COR-L47 (cell line): ENCODE measurements at places on chromosomes 12 and 14.

- no peak for DNase-seq
These were observed 7.0 kb upstream of the KRAS start for GRCh38 chr12:25257590-25258324.

GRCh38 chr12:125160281-125160955 lies 95.2 kb downstream of the AACS start:
- no peak for DNase-seq

DNA sequence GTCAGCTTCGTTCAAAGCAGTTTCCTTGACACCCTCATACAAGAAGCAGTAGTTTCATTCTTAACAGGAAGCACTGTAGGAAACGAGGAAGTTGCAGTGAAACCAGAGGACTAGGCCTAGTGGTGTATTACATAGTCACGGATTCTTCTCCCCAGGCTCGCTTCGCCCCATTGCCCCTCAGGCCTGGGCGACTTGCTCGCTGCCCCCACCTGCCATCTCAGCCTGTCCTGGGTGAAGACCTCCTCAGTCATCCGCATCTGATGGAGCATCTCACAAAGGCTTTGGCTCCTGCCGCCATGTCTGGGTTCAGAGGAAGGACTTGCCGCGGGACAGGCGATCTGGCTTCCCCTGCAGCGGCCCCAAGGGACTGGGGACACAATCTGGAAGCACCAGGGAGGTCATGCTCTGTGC lies 93.5 kb downstream of the LMNTD1 start:
- no peak for DNase-seq

DNA sequence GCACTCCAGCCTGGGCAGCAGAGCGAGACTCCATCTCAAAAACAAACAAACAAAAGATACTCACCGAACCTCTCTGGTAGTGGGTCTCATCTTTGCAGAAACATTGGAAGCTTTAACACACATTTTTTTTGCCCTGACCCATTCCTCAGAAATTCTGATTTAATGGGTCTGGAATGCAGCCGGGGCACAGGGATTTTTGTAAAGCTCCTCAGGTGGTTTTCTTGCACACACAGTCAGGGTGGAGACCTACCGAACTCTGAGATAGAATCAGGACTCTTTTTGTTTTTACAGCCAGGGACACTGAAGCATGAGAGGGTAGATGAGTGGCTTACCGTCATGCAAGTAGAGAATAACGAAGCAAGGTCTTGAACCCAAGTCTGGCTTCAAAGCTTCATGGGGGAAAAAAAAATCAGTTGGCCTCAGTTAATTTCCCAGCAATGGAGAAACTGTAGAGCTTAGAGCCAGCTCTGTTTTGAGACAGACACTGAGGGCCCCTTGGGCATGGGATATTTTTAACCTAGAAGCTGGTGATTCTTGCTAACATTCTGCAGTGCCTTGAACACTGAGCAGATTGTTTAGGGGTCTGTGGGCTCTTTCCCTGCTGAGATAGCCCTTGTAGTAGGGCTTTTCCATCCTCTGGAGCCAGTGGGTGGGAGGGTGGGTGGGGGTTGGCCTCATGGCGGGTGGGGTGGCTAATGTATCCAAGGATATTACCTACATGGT lies 4.8 kb downstream of the RNU4-2 start:
- DNase-seq, result no peak

GRCh38 chr12:53523131-53523530 lies 15.8 kb upstream of the NPFF start:
- DNase-seq, result no peak

DNA sequence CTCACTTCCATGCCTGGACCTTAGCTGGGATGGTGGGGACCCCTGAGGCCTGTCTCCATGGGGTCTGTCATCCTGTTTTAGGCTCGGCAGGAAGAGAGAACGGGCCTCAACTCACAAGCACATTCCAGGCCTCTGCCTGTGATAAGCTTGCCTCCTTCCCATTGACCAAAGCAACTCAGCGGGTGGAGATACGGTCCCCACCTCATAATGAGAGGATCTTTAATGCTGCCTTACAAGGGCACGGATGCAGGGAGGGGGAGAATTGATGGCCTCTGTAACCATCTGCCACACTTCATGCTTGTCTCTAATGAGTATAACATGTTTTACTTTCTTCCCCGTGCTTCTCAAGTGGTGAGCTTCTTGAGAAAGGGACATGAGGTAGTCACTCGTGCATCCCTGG lies 50.0 kb downstream of the GLT1D1 start:
- DNase-seq, result no peak

DNA sequence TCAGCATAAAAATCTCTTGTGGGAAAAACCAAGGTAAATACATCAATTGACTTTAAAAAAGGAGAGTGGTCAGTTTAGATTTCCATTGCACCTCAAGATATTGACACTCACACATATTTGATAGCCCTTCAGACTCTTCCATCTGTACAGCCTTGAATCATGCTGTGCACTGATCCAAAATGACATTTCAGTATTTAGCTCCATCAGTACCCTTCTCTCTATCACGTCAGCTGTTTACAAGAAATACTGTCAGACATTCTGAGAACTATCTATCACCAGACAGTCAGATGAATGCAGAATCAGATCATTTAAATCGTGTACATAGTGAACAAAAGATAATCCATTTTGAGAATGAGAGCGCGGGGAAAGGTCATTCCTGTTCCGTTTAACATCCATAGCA lies 511.9 kb downstream of the RPL10L start:
- DNase-seq, result no peak

DNA sequence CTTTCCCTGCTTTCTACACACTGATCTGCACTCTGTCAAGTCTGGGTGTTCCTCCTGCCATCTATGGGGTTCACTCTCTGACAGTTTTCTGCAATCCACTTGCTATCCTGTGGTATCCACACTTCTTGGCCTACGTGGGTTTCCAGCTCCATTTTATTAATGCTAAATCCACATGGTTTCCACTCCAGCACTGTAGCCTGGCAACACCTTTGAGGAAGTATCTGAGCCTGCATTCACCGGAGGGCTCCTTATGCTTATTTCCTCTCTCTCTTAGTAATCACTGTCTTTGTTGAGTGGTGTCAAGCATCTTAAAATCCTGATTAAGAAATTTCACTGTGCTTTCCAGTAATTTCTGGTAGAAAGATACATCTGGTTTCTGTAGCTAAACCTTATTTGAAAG lies 703.7 kb downstream of the TMEM121 start:
- no peak for DNase-seq

DNA sequence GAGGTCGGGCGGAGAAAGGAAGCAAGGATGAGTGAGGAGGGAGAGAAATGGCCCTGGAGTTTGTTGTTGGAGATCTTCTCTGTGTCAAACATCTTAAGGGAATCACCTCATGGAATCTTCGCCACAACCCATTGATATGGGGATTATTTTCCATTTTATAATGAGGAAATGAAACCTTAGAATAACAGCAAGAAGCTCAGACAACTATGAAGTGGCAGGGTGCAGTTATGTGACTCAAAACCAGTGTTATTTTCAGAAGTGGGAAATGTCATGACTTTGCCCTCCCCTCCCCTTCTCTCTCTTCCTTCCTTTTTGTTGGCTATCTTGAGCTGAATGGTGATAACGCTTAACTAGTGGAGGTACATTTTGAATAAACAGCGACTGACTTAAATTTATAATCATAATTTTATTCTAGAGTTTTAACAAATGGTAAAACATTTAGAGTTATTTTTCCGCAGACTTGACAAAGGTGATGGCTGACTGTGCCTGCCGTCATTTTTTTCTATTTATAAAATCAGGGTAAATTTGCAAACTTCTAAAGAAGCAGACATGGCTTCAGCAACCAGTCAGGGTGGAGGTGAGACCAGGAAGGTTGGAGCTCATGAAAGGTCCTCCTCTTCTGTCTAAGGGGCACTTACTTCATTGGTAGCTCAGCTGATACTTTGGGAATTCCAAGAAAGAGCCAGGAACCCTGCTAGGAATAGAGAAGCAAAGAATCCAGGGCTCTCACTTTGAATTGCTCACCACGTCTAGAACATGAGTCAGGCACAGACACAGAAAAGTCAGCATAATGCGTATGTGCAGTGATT lies 232.4 kb downstream of the RGS6 start:
- no peak for DNase-seq

DNA sequence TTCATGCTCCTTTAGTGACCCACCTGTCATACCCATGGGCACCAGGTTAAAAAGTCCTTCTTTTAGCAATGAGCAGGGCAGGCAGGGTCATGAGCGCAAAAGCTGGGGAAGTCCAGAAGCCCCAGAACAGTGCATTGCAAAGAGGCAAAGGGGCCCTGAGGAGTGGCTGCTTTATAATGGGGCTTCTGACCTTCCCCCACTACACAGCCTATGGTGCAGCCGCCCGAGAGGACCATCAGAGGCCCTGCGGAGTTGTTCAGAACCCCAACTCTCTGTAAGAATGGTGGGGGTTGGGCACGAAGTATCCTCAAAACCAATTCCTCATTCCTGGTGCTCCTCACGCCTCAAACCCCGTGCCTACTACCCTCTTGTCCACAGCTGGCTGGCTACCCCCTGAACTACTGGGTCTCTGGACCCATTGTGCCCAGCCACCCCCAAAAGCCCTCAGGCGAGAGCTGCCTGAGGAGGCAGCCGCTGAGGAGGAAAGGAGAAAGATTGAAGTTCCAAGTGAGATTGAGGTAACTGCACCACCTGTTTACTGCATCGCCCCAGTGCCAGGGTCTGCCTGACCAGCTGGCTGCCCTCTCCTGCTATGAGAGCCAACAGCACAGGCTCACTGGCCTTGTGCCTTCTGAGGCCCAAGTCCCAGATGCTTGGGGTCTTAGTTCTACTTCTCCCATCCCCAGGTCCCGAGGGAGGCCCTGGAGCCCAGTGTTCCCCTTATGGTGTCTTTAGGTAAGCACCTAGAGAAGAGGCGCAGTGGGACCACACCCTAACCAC lies 6.7 kb downstream of the REC8 start:
- DNase-seq, result no peak

DNA sequence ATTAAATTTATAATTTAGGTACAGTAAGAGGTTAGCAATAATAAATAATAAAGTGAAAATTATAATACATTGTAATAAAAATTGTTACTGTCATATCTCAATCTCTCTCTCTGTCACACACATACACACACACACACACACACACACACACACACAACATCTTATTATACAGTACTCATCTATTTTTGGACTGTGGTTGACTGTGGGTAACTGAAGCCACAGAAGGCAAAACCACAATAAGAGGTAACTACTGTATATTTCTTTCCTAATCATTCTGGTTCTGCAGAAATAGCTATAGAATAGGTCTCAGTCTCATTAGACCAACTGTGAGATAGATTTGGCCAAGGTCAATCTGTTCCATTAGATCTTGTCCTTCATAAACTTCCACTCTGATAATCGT lies 33.1 kb upstream of the PTPRO start:
- DNase-seq, result no peak

DNA sequence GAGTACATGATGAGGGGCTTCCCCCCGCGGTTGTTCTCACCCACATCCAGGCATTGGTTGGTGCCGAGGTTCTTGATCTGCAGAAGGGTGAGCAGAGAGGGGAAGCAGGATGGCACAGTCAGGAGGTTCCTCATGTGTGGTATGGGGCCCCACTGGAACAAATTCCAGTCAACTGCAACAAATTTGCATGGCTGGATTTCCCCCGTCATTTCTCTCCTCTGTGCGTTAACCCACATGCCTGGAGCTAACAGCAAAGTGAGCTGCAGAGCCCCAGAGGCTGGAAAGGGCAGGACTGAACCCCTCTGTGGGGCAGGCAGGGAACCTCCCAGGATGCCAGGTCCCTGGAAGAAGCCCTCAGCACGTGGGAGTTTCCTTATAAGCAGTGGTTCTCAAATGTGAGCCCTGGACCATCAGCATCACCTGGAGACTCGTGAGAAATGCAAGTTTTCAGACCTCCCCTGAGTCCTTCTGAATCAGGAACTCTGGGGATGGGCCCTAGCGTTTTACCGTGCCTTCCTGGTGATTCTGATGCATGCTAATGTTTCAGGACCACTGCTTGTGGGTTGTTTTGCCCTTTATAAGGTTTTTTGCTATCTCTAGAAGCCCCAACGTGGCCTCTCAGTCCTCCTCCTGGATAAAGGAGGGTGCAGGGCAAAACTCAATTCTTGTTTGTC lies 11.0 kb upstream of the CELA1 start:
- DNase-seq, result no peak

DNA sequence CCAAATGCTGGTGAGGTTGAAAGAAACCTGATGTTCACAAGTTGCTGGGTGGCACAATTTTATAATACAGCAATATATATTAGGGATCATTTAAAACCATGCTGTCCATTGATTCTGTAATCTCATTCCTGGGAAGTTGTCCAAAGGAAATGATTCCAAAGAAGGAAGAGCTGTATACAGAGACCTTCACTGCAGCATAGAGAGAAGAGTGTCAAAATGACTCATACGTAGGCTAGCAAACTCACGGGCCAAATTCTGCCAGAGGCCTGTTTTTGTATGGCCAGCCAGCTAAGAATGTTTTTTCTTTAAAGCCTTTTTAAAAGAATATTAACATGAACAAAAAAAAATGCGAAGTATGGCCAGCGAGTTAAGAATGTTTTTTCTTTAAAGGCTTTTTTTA lies 69.2 kb upstream of the MED13L start:
- no peak for DNase-seq

DNA sequence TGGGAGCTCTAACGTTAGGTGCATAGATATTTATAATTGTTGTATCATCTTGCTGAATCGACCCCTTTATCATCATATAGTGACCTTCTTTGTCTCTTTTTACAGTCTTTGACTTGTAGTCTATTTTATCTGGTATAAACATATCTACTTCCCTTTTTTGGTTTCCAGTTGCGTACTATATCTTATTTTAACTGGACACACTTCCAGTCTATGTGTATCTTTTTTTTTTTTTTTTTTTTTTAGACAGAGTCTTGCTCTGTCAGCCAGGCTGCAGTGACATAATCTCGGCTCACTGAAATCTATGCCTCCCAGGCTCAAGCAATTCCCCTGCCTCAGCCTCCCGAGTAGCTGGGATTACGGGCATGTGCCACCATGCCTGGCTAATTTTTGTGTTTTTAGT lies 41.9 kb upstream of the ZFP36L1 start:
- DNase-seq, result no peak

- no peak for DNase-seq
These were observed 188.4 kb downstream of the GPHN start for GRCh38 chr14:66696326-66696725.

- no peak for DNase-seq
These were observed 87.0 kb downstream of the DAD1 start for GRCh38 chr14:22502007-22502406.

GRCh38 chr12:80937391-80938238 lies at the start of gene LIN7A:
TSS of gene LIN7A (minus strand) at chr12:80937934. CDS start at chr12:80937722, 212 bp downstream.
- peak; percentile 54 for DNase-seq

DNA sequence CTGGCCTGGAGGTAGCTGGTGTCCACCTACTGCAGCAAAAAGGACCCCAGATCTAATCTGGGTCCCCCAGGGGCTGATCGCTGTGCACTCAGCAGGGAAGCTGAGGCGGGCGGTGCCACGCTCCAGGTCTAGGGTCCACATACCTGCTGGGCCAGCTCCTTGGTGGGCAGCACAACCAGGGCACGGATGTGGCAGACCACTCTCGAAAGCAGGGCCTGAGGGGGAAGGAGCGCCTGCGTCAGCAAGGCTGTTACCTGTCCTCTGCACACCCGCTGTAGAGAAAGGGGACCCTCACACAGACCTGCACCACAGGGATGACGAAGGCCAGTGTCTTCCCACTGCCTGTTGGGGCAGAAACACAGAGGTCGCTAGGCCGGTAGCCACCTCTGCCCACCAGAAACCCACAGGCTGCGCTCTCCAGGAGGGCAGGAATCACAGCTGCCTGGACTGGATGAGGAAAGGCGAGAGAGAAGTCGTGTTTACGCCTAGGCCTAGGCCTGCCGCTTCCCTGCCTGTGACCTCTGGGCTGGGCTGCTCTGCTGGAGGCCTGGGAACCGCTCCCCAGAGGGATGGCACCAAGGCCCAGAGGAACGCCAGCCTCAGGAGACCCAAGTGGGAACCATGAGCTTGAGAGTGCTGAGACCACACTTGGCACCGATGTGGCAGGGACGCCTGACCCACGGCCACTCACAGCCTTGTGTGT lies 2.0 kb downstream of the DDX51 start:
- no peak for DNase-seq
